ENCODE measurements at places on chromosomes 2 and 18. TPM values are rescaled to one million over a fixed set of nuclear protein-coding genes. Genes with fewer than 3 reads are reported as not detected.
A peak's percentile ranks its signal among the peaks of the same experiment; 100 is the strongest.

DNA sequence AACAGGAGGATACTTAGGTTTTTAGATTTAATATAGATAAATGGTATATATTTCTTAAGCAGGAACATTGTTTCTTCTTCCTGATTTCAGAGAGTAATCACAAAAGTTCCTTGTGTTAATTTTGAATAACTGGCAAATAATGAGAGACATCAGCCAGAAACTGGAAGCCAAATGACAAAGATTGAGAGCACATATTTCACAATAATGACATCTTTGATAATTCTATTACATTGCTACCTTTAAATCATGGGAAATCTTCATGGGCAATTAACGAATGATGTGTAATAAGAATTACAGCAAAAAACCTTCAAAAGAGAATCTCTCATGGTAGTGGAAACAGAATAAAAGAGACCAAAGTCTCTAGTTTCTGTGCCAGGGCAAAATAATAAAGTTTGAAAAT, 215.1 kb downstream of the NUP35 start:
- H3K4me1 ChIP-seq, result no peaks in the 10 kb centered on the region
- H3K4me3 ChIP-seq, result no peak overlapping the region
- no peaks in the 10 kb centered on the region for H3K27me3 ChIP-seq
- no peak for DNase-seq
- H3K36me3 ChIP-seq, result no peaks in the 10 kb centered on the region
- no peak overlapping the region for H3K27ac ChIP-seq

DNA sequence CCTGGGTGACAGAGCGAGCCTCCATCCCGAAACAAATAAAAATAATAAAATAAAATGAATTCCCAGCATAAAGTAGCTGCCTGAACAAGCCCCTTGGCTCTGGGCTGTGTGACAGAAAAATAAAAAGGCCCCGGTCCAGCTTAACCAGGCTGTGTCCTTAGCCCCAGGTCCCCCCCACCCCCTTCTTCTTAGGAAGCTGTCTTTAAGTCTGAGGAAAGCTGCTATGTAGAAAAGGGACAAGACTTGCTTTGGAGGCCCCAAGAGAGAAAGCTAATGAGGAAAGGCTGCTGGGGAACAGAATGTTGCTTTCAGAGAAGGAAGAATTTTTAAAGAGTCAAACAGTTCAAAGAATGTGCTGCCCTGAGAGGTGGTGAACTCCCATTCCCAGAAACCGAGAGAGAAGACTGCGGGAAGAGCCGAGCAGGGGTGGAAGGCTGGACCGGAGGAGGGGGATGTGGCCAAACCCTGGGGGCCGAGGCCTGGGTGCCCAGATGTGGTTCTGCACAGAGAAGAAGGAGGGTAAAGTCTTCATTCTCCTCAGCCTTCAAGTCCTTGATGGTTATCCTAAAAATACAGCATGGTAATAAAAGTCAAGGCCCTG, 61.9 kb downstream of the CENPO start:
- H3K4me3 ChIP-seq, result no peak overlapping the region
- no peaks in the 10 kb centered on the region for H3K27me3 ChIP-seq
- no peak for DNase-seq
- peaks cover 18% of the 10 kb centered on the region for H3K4me1 ChIP-seq
- H3K36me3 ChIP-seq, result peaks cover 4% of the 10 kb centered on the region
- H3K27ac ChIP-seq, result no peak overlapping the region

DNA sequence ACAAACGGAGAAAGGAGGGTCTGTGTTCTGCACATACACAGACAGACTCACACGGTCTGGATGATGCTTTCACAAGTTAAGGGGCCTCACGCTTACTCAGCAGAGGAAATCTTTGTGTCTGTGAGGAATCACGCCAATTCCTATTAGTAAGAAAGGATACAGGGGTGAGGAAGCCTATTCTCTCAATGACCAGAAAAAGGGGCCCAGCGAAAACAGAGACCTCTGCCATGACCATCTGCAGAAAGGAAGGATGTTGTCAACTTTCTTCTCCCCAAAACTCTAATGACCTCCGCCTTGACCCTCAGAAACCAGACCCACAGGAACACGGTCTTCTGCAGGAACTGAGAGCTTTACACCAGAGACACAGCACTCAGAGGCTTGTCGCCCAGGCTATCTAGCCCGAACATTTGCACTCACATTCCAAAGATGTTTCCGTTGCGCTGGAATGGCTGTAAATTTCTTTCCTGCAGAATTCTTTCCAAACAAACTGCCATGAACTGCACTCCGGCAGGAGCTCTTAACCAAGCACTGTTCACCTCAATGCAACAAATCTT, 186.3 kb downstream of the TCF4 start:
- peaks cover 66% of the 10 kb centered on the region for H3K4me1 ChIP-seq
- H3K27me3 ChIP-seq, result no peaks in the 10 kb centered on the region
- no peak for DNase-seq

DNA sequence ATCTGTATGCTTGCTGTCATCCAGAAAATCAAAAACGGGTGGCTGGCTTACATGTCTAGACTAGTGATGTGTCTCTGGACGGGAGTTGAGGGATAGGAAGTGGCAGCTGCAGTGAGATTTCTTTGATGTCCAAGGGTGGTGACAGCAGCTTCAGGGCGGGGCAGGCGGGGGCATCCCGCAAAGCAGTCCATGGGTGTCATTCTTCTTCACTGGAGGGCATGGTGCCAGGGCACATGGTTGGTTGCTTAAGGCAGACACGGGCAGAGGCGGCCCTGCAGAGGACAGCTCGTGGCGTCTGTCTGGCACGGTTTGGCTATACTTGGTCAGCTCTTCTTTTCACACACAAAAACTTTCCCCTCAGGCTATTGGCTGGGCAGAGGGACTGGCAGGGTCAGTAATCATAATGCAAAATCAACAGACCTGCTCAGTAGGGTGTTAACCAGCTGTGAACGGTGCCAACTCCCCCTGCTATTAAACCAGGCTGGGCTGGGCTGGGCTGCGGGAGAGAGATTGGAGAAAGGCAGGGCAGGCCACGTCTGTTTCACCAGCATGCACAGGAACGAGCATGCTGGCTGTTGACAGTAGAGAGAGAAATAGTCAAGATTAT, 63.7 kb downstream of the COL4A3 start:
- H3K36me3 ChIP-seq, result no peaks in the 10 kb centered on the region
- H3K27ac ChIP-seq, result no peak overlapping the region
- no peak for DNase-seq
- H3K4me3 ChIP-seq, result no peak overlapping the region

DNA sequence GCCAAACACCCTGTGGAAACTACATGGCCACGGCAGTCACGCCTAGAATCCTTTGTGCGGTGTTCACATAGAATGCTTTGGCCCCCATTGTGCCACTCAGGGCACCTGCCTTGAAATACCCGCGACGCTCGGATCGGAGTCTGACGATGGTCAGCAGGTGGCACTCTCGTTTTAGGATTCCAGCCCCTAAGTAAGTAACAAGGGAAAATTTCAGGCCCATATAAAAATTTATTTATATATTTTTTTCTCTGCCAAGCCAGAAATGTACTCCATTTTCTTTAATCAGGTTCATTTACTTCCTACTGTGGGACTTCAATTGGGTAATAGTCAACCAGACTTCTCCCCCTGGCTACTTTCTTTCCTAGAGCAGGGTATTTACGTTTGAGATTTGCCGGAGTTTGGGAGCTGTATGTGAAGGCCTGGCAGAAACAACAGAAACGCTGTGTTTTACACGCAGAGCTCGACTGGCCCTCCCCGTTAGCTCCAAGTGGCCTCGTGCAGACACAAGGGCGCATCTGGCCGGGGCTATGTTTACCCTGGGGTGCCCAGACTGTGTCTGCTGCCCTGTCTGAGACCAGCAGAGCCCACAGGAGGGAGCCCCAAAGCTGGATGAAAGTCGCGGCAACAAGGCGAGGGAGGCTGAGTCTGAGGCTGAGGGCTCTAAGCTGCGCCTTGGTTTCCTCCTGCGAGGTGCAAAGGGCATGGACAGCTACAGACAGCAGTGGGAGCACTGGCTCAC, 41.6 kb downstream of the LRRC30 start:
- no peak overlapping the region for H3K27ac ChIP-seq
- peak; percentile 48 for DNase-seq
- no peaks in the 10 kb centered on the region for H3K27me3 ChIP-seq
- H3K4me1 ChIP-seq, result peaks cover 9% of the 10 kb centered on the region
- H3K4me3 ChIP-seq, result no peak overlapping the region

The OTOS gene
- not detected for total RNA-seq

The AQP12B gene
- total RNA-seq, result not detected
